ENCODE measurements at places on chromosomes 13 and 19.
A peak's percentile ranks its signal among the peaks of the same experiment; 100 is the strongest.

DNA sequence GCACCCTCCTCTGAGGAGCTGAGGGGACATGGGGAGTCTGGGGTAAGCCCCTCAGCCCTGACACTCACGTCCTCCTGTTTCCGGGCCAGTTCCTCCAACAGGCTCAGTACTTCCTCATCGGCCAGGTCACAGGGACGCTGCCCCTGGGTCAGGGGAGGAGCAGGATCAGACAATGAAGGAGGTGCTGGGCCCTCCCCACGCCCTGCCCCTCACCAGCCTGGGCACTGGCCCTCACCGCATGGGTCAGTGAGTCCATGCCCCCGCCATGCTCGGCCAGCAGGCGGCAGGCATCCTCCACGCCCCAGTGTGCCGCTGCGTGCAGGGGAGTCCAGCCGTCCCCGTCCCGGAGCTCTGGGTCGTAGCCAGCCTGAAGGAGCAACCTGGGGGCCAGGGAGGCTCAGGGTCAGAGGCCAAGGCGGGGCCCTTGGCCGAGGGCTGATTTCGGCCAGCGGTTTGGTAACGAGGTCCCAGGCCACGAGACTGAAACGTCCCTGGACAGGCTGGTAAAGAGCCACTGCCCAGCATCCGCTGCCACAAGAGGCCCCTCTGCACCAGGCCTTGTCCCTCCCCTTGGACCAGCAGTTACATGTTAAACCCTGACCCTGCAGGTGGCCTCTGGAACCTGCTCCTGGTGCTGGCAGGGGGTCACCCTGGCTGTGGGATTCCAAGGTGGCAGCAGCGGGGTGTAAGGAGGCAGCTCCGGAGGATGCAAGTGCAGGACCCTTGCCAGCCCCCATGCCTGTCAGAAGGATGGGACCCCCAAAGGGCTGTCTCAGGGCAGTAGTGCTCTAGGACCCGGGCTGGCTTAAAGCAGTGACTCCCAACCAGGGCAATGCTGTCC, 18.5 kb downstream of the PPP1R12C start:
- no peak for DNase-seq

- DNase-seq = no peak
These were observed 154.2 kb downstream of the TM9SF2 start for GRCh38 chr13:99655351-99656091.

- no peak for DNase-seq
These were observed 469 bp downstream of the COX6B2 start for GRCh38 chr19:55353803-55354697.

GRCh38 chr19:18230941-18231734, 4.9 kb upstream of the PDE4C start:
- no peak for DNase-seq

DNA sequence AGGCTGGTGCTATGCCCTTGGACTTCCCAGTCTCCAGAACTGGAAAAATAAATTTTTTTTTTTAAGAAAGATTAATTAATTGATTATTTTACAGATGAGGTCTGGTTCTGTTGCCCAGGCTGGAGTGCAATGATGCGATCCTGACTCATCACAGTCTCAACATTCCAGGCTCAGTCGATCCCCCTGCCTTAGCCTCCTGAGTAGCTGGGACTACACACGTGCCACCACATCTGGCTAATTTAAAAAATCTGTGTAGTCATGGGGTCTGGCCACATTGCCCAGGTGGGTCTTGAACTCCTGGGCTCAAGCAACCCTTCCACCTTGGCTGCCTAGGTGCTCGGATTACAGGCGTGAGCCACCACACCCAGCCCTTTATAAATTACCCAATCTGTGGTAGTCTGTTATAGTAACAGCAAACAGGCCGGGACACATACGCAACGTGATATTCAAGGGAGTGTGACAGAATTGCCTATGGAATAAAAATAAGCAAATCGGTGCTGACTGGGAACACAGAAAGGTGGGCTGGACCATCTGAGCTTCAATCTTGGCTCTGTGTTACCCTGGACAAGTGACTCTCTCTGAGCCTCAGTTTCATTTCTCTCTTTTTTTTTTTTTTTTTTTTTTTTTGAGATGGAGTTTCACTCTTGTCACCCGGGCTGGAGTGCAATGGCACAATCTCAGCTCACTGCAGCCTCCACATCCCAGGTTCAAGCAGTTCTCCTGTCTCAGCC, 42.8 kb downstream of the PIN1 start:
- DNase-seq = no peak

DNA sequence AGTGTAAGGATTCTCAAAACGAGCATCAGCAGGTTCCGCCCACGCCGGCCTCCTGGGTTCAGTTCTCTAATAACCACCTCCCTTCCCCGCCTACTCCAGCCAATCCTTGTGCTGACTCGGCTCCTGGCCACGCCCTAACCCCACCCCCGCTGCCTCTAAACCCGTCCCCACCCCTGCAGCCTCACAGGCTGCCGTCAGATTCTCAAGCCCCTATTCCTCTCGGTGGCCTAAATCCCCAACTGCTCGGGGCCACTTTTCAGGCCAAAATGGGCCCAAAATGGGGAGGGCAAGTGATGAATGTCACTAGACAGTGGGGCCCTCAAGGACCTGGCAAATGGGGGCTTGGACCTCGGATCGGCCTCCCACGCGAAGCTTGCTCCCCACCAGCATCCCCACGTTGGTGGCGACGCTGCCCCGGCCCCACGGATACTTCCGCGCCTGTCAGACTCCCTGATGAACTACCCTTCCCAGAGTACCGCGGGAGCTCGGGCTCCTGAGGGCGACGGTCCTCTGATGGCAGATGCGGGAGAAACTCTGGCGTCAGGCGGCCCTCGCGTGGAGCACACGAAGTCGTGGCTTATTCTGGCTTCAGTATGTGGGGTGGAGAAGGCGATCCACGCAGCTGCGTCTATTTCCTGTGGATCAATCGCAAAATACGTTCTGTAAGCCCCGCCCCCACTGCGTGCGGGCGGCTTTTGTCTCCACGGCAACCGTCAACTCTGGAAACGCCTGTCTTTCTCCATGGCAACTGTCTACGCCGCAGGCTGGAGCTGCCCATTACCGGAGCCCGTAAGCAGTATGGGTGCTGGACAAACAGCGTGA, 24.8 kb downstream of the ZNF473 start:
- peak; percentile 67 for DNase-seq

DNA sequence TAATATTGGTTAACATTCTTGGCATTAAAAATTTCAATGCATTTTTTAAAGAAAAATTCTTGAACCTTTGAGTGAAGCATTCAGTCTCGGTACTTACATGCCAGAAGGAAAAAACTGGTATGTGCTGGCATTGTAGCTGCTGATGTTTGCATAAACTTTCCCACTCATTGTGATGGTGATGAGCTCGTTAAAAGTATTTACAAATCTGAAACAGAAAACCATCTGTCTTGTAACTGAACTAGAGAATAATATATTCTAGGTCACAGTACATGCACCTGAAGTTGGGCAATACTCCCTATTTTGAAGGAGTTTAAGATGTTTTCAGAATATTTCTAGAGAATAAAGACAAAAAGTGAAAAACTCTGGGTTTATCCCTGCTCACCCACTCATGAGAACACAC, 64.1 kb downstream of the SLC15A1 start:
- DNase-seq = no peak

GRCh38 chr19:23971598-23971997, 56.9 kb downstream of the ZNF726 start:
- no peak for DNase-seq

DNA sequence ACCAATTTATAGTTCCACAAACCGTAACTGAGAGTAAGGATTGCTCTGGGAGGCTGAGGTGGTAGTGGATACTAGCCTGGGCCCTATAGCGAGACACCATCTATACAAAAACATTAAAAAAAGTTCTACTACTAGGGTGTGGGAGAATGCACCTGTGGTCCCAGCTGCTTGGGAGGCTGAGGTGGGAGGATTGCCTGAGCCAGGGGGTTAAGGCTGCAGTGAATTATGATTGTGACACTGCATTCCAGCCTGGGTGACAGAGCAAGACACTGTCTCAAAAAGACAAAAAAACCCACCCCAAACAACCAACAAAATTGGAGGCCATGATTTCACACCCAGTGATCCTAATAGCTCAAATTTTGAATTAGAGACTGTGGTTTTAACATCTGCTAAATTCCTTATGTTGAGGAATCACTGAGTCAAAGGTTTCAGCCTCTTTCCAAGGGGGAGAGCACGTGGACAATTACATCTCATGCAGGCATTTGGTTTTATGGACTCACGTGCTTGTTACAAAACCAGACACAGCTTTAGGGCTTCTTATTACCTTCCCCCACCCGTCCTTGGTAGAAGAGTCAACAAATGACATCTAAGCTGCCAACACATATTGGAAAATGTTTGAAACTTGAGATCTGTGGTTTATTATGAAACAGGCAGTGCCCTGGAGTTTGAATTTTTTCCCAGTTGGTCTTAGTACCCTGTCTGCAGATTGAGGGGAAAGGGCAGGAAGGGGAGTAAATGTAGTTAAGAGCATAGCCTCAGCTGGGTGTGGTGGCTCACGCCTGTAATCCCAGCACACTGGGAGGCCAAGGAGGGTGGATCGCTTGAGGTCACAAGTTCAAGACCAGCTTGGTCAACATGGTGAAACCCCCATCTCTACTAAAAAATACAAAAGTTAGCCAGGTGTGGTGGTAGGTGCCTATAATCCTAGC, 18.5 kb downstream of the CYP2A6 start:
- DNase-seq = no peak

- no peak for DNase-seq
These were observed 53.9 kb downstream of the RBM26 start for GRCh38 chr13:79352107-79352506.

DNA sequence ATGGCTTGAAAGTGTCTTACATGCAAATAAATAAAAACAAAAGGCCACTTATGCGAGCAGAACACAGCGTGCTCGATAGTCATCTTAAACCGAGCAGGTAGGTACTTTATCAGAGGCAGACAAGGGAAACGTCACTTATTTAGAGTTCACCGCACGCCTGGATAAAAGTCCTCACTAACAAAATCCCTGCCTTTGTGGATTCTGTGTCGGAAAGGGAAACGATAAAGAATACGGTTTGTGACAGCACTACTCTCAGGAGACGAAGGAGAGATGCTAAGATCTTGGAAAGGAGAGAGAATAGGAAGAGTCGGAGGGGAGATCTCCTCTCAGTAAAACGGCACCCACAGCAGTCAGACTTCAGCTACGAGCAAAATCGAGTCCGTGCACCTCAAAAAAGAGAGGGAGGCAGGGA, 581 bp downstream of the RCBTB1 start:
- DNase-seq = no peak

- no peak for DNase-seq
These were observed 151.0 kb downstream of the DCT start for GRCh38 chr13:94328381-94329041.

DNA sequence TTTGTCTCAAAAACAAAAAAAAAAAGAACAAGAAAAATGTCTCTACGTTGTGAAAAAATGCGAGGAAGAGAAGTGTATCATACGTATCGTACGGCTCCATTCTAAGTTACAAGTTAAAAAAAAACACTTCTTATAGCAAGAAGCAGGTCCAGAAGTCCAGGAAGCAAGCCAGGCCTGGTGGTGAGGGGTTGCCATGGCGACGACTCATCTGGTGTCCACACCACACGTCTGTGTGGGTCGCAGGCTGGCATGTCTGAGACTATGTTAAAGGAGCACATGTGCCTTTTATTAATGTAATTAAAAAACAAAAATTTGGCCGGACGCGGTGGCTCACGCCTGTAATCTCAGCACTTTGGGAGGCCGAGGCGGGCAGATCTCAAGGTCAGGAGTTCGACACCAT, 5.9 kb downstream of the MED16 start:
- no peak for DNase-seq

DNA sequence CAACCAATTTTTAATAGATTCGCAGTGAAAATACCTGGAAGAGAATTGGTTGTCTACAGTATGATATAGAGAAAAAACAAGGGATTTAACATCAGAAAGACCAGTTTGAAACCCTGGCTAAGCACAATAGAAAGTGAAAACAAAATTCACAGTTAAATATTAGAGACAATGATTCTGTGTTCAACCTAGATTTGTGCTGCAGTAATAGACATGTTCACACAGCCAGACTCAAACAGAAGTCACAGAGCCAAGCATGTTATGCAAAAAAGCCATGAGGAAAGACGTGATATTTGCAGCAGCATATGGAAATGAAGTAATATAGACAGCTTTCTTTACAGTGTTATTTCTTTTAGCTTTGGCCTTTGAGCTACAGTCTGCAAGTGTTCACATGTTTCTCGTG, 48.1 kb downstream of the SCEL start:
- no peak for DNase-seq

- no peak for DNase-seq
These were observed 7.9 kb upstream of the FBXL3 start for GRCh38 chr13:77034881-77035280.

DNA sequence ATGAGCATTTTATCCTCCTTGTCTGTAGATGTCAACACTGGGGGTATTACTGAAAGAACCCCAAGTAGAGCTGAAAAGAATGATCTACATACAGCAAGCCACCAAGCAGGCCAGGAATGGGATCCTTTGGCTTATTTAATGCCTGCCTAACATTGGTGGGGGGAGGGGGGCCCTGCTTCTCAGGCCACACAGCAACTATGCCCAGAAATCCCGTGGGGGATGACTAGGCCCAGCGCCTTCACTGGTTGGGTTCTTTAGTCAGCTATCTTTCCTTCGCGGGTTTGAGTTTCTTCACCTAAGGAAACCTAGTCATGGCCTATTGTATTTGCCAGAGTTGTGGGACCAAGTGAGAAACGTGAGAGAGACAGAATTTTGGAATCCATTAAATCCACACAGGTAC, 80.5 kb downstream of the CCNA1 start:
- no peak for DNase-seq

DNA sequence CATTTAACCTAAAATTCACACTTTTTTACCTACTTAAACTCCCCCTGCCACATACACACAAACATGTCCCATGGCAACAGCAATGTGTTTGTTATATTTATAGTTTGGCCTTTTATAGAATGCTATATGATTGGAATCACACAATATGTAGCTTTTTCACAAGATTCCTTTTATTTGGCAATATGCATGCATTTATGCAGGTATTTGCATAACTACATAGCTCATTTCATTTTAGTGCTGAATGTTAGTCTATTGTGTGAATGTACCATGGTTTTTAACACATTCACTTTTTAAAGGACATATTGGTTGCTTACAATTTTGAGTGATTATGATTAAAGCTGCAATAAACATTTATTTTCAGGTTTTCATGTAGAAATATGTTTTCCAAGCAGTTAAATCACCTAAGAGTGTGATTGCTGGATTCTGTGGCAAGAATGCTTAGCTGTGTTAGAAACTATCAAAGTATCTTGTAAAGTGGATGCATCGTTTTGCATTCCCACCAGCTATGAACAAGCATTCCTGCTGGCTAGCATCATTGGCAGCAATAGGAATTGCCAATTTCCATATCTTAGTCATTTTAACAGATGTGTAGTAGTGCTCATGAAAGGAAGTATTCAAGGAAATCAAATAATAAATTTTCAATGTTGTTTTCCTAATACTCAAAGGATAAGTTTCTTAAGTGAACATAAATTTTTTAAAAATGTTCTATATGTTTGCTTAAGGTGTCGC, 557.0 kb downstream of the SLITRK1 start:
- no peak for DNase-seq

- peak; percentile 4 for DNase-seq
These were observed 18.1 kb upstream of the LRP3 start for GRCh38 chr19:33175886-33176669.

GRCh38 chr13:113976711-113977684, 3.1 kb upstream of the C13orf46 start:
- no peak for DNase-seq

- no peak for DNase-seq
These were observed 36.2 kb upstream of the LPAR6 start for GRCh38 chr13:48448959-48449614.

- no peak for DNase-seq
These were observed 27.7 kb downstream of the CRTC1 start for GRCh38 chr19:18710996-18711751.

GRCh38 chr13:33264620-33264978, 21.0 kb downstream of the STARD13 start:
- no peak for DNase-seq

GRCh38 chr13:52849291-52850071, 1.0 kb upstream of the PCDH8 start:
- no peak for DNase-seq

Measured in stimulated activated CD8-positive, alpha-beta memory T cell treated with anti-CD3 and anti-CD28 coated beads, Interleukin-2, amount 100 ng/mL, for 1 hour (primary cell).